ENCODE measurements at places on chromosomes 6 and 20.

DNA sequence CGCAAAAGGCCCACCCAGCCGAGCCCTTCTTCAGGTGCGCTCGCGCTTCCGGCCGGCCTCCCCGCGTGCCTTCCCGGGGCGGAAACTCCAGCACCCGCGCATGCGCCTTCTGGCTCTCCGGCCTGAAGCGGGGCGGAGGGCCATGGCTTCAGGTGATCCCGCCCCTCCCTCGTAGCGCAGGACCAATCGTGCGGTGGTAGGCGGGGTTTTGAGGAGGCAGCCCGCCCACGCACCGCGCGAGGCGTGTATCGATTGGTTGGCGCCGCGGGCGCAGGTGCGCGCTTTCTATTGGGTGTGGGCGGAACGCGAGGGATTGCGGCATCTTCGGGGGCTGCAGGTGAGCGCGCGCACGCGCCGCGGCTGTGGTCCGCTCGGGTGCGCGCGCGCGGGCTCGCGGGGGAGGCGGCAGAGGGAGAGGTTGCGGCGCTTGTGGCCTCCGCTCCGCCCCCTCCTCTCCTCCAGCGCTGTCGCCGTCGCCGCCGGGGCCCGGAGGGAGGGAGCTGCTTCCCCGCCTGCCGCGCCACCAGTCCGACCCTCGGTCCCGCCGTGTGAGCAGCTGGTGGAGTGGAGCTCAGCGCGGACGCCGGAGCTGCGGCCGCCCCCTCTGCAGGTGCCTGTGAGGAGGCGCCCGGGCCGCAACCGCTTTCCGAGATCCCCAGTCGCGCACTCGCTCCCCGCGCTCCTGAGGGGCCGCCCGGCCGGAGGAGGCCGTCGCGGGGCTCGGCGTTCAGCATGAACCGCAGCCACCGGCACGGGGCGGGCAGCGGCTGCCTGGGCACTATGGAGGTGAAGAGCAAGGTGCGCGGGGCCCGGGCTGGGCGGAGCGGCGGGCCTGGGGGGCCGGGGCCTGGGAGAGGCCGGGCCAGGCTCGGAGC lies at the start of gene PARD6B:
Gene PARD6B (plus strand): TSS at position 526 of the 875 bp plus-strand sequence. CDS start 207 bp downstream, at position 733.
- DNase-seq = peak; percentile 97

GRCh38 chr6:150346346-150346745 lies 22.5 kb upstream of the IYD start:
- no peak for DNase-seq

GRCh38 chr6:158605266-158605878 lies 39.2 kb downstream of the DYNLT1 start:
- DNase-seq = peak; percentile 53

GRCh38 chr6:29667158-29667557 lies 10.3 kb downstream of the MOG start:
- peak; percentile 55 for DNase-seq

DNA sequence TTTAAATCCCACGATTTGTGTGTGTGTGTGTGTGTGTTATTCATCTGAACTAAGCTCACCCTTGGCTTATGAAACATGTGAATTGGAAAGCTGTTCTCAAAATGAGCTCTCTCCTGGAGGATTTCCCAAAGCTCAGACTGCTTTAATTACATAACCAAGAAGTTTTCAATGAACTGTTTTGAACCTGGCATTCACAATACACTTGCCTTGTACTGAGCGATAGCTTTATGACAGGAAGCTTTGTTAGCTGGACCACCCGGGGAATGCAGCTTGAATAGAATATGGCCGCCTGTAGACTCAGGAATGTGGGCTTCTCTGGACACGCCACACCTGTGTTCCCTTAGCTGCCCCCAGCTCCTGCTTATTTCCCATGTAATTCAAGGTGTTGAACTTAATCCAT lies 71.4 kb upstream of the PREP start:
- DNase-seq = peak; percentile 83

DNA sequence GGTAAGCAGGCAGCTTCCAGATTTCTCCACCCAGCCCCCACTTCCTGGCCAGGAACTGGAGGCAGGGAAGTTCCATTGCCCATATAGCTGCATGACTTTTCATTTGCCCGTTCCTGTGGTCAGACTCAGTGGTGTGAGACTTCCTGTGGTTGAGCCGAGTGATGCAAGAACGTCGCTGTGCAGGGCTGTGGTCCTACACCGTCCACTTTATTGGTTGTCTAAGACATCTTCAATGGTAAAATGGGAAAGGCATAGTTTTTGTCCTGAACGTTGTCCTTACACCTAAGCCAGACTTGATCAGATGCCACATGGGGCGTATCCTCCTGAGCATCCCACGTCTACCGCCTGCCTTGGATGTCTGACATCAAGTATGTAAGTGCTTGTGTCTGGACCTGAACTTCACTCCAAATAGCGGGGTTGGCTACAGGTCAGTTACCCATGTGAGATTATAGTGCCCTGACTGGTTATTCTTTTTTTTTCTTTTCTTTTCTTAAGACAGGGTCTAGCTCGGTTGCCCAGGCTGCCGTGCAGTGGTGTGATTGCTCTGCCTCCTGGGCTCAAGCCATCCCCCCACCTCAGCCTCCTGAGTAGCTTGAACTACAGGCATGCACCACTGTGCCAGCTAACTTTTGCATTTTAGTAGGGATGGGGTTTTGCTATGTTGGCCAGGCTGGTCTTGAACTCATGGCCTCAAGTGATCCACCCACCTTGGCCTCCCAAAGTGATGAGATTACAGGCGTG lies 25.9 kb upstream of the GTSF1L start:
- no peak for DNase-seq

DNA sequence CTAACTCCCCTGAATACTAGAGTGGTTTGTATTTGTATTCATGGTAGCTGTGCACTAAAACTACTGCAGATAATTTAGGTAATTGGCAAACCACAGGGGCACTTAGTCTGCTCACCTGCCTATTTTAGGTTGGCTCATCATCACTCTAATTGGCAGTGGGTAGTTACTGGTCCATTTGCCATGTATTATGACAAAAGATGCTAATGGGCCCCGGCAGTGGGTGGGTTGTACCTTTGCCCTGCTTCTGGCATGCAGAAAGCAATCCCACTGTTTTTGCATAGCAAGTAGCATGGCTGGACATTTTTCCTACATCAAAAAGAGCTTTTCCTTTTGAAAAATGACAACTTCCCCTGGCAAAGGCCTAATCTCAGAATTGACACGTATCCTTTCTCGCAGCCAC lies 741.4 kb upstream of the MAP3K7 start:
- no peak for DNase-seq

All from HAP-1 (cell line).